IPS-NIHi11 (cell line): ENCODE measurements at places on chromosomes 12 and 14.

- no peak for DNase-seq
Observed at GRCh38 chr12:110310763-110311162, 29.7 kb downstream of the ATP2A2 start.

DNA sequence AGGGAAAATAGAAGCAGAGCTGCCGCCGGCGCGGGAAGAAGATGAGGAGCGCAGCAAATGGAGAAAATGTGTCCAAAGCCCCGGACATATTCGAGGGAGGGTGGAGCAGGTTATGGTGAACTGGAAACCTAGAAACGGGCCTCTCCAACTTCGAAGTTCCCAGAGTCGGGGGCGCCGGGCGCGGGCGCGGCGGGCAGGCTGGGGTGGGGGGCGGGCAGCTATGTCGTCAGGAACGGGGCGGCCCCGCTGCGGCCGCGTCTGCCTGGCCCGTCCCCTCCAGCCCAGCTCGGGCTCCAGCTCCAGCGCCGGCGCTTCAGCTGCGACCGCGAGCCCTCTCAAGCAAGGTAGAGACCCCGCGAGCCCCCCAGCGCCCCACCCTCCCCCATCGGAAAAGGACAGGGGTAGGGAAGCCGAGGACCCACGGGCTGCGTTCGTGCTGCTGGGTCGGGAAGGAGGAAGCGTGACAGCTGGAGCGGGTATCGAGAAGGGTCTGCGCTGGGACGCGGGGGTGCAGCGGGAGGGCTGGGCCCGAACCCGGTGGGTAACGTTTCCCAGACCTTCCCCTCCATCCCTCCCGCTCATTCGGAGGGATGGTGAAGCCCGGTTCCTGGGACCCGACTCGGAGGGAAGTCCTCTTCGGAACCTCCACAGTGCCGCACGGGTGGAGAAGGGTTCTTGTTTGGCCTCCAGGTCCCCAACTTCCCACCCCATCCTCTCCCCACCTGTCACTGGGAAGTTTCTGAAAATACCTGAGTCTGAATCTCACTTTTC, 1.0 kb downstream of the DGKA start:
- peak; percentile 85 for DNase-seq

GRCh38 chr12:97211416-97211930, 251.1 kb upstream of the RMST start:
- no peak for DNase-seq

GRCh38 chr12:114864837-114865551, 181.0 kb upstream of the TBX3 start:
- no peak for DNase-seq

DNA sequence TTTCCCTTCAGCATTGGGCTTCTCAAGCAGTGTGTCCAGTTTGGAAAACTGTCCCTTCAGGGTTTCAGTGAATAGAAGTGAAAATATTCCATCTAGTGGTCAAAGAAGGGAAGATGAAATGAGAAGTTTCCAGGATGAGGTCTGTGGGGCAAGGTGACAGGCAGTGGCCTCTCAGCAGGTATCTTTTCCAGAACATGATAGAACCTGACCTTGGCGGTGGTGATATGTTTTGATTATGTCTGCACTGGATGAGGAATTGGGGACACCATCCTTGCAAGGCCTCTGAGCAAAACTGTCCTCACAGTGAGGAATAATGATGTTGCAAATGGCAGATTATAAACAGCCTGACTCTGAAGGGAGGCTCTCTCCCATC, 4.7 kb downstream of the GPX2 start:
- DNase-seq = no peak

- no peak for DNase-seq
Observed at GRCh38 chr14:102602421-102603292, 10.2 kb downstream of the RCOR1 start.

DNA sequence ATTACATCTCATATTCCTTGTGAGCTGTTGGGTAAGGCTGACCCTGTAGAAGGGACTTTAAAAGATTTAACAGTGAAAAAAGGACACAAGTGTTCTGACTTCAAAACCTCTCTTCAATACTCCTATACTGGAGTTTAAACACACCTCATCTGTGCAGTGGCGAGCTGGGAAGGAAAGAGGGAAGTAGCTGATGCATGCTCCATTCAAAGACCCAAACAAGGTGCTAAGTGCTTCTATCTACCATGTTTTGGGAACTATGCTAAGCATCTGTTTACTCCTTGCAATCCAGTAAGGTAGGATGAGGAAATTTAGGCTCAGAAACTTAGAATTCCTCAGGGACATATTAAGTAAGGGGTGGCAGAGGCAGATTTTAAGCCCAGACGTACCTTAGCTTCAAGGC, 16.4 kb upstream of the DNM1L start:
- DNase-seq = no peak

- no peak for DNase-seq
Observed at GRCh38 chr12:118259079-118259478, 113.6 kb downstream of the TAOK3 start.
